ENCODE measurements at places on chromosomes 4 and X. TPM values are rescaled to one million over a fixed set of nuclear protein-coding genes. Genes with fewer than 3 reads are reported as not detected.

- no peak for DNase-seq
Observed at GRCh38 chrX:72545990-72546389, 26.7 kb downstream of the HDAC8 start.

PCDH7 gene
- 6.6 TPM for total RNA-seq

DNA sequence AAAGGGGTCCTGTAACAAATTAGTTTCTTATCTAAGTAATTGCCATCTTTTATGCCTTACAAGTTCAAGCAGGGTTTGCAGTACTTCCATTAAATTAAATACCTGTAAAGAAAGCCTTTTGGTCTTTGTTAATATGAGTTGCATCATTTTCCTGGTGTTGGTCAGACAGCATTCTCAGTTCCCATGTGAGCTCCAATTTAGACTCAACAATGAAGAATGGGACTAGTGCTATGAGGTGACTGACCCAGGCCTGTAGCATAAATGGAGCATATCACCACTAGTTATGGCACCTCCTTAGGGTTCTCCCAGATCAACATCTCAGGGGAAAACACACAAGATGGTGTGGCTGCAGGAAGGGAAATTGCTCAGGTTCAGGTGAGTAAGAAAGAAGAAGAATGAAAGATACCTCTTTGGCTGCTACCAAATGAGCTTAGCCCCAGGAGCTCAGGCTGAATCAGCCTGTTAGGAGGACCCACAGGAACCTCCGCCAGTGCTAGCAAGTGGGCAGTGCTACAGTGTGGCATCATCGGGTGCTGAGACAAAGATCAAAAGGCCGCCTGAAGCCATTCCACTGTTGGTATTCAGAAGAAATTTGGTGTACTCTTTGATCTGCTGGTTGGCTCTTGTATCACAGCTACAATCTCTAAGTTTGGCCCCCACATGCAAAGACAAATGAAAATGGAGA lies 1.8 kb downstream of the TTC29 start:
- no peak for DNase-seq

CXXC4 gene
- 4.1 TPM for total RNA-seq

- no peak for DNase-seq
Observed at GRCh38 chrX:96540111-96540631, 144.5 kb upstream of the DIAPH2 start.

PSAPL1 gene
- 0.12 TPM for total RNA-seq

DNA sequence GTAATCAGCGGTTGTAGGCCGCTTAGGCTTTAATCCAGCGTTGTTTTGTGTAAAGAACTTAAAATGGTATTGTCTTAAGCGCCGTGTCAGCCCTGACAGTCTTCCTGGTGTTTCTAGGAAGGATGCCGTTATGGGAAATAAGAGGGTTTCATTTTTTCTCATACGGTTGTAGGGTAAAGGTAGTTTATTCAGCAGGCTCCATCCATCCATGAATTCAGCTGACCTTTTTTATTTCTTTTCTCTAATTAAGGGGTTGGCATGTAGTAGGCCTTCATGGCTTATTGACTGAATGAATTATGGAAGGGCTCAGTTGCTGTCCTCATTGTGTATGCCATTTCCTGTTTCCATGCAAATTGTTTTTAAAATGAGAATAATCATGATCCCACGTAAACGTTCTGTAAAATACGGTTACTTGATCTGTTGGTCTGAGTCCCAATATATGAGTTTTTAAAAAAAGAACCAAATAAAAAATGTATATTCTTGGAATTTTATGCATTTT lies 693 bp downstream of the OCIAD1 start:
- no peak for DNase-seq

- DNase-seq: peak; percentile 83
Observed at GRCh38 chr4:143294310-143294709, 42.4 kb upstream of the GAB1 start.

GRCh38 chr4:110484767-110485166 lies 8.8 kb downstream of the ENPEP start:
- DNase-seq: no peak

DGAT2L6 gene
- not detected for total RNA-seq

GRCh38 chrX:107448998-107449835 lies at the start of gene FRMPD3:
Gene FRMPD3 (plus strand): TSS chrX:107449652. CDS start chrX:107526589, 76,937 bp downstream.
- DNase-seq: no peak

DNA sequence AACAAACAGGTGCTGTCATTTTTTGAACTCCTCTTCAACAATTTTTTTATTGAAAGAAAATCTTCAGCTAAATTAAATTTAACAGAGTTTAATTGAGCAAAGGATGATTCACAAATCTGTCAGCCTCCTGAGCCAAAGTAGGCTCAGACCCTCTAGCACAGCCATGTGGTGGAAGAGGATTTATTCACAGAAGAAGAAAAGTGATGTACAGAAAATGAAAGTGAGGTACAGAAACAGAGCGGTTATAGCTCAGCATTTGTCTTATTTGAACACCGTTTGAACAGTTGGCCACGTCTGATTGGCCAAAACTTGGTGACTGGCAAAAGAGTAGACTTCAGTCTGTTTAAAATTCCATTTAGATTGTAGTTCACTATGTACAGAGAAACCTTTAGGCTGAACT lies 217.3 kb downstream of the SPANXN1 start:
- no peak for DNase-seq

DCTD gene
- total RNA-seq: 25.8 TPM

GRCh38 chrX:13369256-13370030 lies 49.6 kb upstream of the ATXN3L start:
- no peak for DNase-seq

DNA sequence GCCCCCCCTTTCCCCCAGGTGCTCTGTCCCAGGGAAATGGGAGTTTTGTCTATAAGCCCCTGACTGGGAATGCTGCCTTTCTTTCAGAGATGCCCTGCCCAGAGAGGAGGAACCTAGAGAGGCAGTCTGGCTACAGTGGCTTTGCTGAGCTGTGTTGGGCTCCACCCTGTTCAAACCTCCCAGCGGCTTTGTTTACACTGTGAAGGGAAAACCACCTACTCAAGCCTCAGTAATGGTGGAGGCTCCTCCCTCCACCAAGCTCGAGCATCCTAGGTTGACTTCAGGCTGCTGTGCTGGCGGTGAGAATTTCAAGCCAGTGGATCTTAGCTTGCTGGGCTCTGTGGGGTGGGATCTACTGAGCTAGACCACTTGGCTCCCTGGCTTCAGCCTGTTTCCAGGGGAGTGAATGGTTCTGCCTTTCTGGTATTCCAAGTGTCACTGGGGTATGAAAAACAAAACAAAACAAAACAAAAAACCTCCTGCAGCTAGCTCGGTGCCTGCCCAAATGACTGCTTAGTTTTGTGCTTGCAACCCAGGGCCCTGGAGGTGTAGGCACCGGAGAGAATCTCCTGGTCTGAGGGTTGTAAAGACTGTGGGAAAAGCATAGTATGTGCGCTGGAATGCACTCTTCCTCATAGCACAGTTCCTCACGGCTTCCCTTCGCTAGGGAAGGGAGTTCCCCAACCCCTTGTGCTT lies 41.7 kb downstream of the ITM2A start:
- no peak for DNase-seq

DNA sequence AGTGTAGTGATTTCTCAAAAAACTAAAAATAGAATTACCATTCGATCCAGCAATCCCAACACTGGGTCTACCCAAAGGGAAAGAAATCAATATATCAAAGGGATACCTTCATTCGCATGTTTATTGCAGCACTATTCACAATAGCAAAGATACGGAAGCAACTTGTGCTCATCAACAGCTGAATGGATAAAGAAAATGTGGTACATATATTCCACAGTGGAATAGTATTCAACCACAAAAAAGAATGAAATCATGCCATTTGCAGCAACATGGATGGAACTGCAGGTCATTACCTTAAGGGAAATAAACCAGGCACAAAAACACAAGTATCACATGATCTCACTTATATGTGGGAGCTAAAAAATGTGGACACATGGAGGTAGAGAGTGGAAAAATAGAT lies 42.7 kb upstream of the NKAP start:
- DNase-seq: no peak

GRCh38 chr4:185210102-185210981 lies 944 bp downstream of the SNX25 start:
- DNase-seq: no peak

DNA sequence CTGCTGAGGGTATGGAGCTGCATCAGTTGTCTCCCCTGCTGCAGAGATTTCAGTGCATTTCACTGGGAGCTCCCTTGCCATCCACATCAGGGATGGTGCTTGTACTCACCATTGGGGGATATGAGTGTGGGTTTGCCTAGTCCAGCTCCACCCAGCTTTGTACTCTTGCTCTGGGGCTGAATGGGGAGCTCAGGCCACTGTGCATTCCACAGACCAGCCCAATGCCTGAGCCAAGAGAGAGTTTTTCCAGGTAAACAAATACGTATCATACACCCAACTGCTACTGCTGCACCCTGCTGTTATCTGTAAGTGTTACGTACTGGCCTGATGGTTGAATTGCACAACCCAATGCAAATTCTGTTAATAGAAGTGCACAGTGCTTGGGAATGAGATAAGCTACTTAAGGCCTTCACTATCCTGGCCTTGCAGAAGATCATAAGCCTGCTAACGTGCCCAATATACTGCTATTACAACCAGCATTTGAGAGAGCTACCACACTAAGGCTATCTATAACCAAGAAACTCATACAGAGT lies 205.0 kb upstream of the DMD start:
- no peak for DNase-seq

DNA sequence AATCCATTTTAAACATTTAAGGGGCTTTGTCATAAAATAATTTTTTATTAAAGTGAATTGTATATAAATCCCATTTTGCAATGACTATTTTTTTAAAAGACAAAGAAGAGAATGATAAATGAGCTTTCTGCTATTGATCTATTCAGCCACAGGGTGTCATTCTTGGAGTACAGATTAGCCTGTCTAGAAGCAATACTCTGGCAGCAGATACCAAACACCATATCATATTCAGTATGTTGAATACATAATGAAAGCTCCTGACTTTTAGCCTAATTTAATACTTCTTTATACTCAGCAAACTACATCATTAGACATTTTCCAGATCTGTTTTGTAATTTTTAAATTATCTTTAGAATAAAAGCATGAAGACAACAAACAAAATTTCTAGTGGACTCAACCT lies 496.3 kb downstream of the PDGFC start:
- DNase-seq: no peak

DNA sequence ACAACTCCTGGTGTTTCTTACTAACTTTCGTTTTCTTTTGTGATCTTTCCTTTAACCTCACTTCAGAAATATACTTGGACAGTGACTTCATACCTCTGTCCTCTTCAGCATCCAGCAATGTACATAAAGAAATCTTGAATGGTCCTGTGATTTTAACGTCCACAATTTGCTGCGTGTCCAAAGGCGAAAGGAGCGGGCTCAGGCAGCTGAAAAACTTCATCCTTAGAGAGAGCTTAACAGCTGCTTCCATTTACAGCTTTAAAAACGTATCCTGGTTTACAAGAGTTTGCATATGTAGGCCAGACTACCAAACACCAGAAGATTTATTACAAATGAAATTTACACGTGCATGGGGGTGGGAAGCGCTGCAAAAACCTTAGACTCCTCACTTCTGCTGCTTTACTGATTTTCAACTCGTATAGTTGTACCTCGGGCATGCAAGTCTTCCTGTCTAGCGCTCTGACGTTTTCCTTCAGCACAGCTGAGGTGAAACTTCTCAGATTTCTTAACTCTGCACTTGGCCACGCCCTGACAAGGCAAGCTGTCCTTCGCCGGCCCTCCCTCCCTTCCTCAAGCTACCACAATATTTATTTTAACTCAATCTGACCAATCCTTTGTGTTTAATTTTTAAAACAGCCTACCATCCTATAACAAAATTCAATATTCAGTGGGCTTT lies 406.4 kb downstream of the FAM47A start:
- DNase-seq: no peak

GRCh38 chr4:94610145-94610544 lies 147.6 kb upstream of the BMPR1B start:
- DNase-seq: no peak

DNA sequence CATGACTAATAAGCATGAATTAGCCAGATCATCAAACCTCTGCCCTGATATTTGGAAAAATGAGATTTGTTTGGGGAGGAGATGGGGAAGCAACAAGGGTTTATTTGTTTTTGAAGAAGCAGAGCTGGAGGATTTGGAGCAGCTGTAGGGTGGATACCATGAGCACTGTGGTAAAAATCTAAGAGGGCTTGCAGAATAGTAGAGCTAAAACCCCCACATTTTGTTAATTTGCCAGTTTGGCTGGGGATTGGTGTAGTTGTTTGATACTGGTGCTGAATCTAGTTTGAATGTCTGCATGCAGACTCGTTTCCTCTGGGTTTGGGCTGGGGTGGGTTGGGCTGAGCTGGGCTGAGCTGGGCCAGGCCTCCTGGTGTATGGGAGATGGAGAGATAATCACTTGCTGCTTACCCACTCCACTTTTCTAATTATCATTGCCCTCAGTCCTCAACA lies 43.7 kb downstream of the SMAD1 start:
- DNase-seq: no peak

All from right atrium auricular region (tissue), 2 donors.